ENCODE measurements at places on chromosomes 6 and 20. TPM values are rescaled to one million over a fixed set of nuclear protein-coding genes. Genes with fewer than 3 reads are reported as not detected.

Gene CST4
- polyA plus RNA-seq = not detected

DNA sequence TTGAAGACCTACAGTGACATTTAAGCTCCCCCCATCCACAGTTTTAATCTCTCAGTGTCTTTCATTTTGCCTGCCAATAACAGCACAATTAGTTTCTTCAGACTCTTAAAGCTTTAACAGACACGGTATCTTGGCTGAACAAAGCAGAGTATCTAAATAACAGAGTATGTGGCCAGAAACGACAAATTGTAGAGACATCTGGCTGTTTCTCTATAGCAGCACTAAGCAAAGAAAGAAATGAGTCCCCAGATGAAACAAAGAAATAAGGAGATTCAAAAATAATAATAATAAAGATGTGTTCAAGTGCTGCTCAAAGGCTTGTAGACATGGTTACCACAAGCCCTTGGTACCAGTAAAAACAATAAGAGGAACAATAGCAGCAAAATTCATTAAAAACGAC lies 97.8 kb upstream of the HDAC2 start:
- DNase-seq = peak; percentile 61

DNA sequence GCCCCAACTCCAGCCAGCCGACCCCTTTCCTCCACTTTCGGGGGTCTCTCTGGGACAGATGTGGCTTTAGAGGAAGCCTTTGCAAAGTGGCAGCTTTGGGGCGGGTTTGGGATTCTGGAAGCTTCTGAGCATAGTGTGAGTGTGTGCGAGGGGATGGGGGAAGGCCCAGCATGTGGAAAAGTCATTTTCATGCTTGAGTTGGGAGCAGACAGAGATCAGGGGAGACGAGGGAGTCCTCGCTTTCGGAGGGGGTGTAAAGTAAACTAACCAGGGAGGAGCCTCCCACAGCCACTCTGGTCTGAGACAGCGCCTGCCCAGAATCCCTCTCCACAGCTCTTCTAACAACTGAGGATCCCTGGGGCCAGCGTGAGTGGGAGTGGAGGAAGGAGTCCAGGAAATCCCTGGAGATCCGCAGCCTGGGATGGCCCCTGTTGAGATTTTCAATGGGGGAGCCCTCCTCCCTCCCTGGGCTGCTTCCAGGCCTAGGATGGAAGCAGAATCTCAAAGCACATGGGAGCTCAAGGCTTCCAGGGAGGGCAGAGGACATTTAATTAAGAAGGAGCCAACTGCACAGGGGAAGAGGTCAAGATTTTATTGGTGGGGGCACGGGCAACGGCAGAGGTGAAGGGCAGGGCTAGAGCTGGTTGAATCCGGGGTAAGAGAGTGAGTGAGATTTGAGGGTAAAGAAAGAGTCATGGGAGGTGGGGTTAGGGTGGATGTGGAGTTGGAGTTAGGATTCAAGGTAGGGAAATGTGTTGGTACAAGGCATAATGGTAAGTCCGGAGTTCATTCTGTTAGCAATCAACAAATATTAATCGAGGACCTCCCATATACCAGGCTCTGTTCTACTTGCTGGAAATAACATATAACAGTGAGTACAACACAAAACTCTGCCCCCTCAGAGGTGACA lies 102.3 kb upstream of the FOXP4 start:
- DNase-seq = peak; percentile 84

Gene MYLK2
- 54.0 TPM for polyA plus RNA-seq
